ENCODE measurements at places on chromosomes 6 and 20.

DNA sequence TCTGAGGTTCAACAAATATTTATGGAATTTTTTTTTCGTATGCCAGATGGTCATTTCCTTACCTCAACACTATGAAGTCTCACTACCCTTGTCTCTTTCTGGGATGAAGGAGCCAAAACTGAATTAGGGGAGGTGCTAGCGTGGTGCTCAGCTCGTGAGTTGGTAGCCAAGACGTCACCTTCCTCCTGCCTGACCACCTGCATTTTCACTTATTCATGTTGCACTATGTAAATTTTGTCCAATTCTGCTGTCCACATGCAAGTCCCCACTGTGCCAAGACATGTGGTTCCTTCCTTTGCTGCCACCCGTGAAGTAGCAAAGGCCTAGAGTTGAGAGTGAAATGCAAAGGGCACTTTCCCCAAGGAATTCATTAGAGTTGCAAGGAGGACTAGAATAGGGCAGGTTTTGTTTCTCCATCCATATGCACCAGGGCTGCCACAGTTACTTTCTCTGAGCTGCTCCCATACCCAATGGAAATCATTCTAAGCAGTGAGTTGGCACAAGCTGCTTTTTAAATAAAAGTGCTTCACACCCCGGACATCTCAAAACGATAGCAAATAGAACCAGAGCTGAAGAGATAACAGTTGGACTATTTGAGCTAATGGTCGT is 591.3 kb upstream of the NOX3 start:
- no peak for DNase-seq

DNA sequence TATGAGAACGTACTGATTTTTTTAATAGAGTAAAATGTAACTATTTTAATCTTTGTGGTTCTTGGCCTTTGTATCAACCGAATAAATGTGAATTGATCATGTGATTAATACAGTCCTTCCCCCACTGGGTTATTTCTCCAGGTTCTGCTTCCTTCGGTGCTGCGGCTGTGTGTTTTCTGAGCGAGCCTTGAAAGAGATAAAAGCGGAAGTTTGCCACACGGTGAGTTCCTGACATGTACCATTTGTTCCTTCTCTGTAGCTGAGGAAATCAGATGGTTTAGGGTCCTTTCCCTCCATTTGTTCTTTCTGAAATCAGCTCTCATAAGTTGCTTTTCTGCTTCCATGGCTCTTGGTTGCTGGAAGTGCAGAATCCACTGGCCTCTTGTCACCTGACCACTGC is 15.5 kb downstream of the RTF2 start:
- DNase-seq, result no peak

DNA sequence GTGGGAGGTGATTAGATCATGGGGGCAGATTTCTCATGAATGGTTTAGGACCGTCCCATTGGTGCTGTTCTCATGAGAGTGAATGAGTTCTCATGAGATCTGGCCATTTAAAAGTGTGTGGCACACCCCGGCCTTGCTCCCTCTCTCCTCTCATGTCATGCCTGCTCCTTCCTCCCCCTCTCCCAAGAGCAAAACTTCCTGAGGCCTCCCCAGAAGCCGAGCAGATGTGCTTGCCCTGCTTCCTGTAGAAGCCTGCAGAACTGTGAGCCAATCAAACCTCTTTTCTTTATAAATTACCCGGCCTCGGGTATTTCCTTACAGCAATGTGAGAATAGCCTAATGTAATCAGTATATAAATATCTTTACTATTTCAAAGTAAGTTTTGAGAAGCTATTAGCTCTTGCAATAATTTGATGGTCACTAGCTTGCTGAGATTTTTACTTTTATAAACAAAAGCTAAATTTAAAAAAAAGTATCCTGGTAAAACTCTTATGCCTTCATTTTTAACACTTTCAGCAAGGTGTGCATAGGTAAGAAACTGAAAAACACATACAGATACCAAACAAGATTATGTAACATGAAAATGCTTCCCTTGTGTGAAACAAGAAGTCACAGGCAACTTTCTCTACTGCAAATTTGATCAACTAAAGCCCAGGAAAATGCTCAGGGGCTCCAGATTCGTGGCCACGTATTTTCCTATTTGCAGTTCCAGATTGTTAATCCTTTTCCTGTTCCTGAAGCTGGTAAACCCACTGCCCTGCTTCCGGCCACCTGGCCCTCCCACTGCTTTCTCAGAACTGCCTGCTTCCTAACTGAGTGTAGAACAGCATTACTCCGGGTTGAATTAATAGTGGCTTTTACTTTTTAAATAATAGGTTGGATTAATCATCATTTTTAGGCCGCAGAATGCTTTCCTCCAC is 395.1 kb upstream of the CNR1 start:
- no peak for DNase-seq

DNA sequence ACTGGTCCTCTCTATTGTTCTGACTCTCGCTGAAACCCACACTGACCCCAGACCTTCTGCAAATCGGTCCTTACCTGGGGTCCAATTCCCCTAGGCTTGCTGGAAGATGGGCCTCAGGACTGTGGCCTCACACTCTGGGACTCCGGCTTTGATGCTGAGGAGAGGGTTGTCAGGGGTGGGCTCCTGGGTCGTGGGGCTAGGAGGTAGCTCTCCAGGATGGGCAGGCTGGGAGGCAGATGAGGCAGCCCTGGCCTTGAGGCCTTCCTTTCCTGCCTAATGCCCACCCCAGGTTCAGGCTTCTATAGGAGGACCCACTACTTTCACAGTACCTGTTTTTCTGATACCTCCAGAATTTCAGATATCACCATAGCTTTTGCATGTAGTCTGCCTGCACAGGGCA is 21.4 kb downstream of the HLA-F start:
- DNase-seq, result no peak

GRCh38 chr6:48378884-48379407 is 267.9 kb upstream of the PTCHD4 start:
- DNase-seq, result no peak

Measured in activated T-cell treated with anti-CD3 and anti-CD28 coated beads for 48 hours (primary cell).